ENCODE measurements at places on chromosomes 2 and 18.

DNA sequence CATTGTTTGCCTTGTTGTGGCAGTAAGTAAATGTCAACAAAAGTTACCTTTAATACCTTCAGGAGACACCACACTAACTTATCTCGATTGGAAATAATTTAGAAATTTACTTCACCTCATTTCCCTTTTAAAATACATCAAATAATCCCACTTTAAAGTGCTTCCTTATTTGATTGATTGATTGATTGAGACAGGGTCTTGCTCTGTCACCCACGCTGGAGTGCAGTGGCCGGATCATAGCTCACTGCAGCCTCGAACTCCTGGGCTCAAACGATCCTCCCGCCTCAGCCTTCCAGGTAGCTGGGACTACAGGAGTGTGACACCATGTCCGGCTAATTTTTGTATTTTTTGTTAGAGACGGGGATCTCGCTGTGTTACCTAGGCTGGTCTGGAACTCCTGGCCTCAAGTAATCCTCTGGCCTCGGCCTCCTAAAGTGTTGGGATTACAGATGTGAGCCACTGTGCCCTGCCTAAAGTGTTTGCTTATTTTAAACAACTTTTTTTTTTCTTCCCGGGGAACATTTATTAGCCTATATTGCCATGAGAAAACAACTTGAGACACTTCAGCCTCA, 12.0 kb upstream of the PAX3 start:
- no peak for DNase-seq

- DNase-seq = no peak
Observed at GRCh38 chr2:150292807-150293206, 194.7 kb downstream of the RND3 start.

DNA sequence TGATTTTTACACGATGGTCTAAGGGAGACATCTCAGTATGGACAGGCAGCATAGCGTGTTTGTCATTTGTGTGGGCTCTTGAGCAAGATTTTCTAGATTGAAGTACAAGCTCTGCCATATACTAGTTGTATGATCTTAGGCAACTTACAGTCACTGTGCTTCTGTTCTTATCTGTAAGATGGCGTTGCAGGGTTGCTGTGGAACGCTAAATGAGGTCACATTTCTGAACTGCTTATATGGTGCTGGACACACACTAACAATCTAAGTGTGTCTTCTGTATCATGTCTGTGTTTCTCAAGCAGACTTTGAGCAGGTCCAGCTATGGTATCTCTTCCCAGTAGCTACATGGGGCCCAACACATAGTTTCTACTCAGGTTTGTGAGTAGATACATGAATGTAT, 29.2 kb downstream of the PARD3B start:
- no peak for DNase-seq

DNA sequence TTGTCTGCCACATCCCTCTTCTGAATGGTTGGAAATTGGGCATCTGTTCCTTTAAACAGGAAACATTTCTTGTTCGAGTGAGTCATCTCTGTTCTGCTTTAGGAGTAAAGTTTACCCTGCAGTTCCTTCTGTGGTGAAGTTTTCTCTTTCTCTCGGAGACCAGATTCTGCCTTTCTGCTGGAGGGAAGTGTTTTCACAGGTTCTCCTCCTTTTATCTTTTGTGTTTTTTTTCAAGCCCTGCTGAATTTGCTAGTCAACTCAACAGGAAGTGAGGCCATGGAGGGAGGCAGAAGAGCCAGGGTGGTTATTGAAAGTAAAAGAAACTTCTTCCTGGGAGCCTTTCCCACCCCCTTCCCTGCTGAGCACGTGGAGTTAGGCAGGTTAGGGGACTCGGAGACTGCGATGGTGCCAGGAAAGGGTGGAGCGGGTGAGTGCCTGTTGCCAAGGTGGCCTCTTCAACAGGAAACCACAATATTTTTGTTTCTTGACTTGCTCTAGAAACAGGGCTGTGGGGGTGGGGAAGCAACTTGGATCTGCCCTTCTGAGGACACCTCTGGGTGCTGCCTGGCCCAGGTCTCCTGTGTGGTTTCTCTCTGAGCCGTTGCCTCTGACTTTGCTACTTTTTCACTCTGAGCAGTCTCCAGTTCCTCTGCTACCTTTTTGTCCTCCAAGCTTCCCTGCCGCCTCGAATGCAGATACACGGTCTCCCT, 2.2 kb upstream of the CASP8 start:
- DNase-seq = peak; percentile 94

GRCh38 chr2:102366406-102367112, 11.0 kb downstream of the IL18R1 start:
- no peak for DNase-seq

DNA sequence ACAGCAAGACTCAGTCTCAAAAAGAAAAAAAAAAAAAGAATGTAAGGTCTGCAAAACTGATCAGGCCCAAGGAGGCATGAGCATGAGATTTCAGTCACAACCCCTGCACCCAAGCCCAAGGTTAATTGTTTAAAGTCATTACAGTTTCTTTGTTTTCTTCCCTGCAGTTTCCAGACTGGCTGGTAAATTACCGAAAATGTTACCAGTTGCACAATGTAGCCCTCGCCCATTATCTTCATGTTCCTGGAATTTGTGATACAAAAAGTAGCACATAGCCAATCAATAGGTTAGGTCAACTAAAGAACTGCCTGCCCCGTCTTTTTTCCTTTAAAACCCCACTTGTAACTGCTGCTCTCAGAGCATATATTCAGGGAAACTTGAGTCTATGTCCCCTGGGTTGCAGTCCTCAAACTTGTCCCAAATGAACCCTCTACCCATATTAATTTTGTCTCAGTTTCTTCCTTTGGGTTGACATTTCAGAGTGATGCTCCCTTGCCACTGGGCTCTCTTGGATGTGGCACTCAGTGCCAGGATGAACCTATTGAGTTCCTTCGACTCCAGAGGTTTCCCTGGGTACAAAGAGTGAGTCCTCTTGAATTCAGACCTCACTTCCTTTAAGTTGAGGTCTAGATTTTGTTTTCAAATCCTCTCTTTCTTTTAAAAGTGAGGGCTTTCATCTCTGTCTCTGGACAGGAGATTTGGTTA, 216.2 kb upstream of the HS6ST1 start:
- DNase-seq = no peak

DNA sequence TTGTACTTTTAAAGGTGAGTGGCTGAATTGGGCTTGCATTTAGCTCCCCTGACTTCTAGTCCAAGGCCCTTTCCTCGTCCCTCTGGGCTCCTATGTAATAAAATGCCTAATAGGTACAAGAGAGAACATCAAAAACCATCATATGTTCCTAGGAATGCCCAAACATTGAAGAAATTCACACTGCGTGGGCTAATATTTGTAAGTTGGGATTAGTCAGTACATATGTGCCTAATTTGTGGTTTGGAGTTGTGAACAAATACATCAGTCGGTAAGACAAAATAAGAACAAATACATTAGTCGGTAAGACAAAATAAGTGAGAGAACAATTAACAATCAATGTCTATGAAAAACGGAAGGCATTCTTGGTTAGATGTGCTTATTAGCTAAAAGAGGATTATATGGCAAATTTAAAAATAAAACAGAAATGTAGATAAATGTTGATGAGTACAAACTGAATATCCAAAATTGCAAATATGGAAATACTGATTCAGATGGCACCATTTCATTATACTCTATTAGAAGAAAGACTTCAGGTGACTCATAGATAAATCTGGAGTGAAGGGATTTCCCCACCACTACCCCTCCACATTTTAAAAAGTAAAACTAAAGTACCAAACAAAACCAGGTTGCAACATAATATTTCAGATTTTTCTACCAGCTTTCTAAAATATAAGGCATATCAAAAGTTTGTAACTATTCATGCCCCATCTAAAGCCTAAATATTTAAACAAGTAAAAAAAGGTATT, 325.4 kb downstream of the ZEB2 start:
- no peak for DNase-seq

- no peak for DNase-seq
Observed at GRCh38 chr2:140416577-140416976, 1636.4 kb upstream of the NXPH2 start.

DNA sequence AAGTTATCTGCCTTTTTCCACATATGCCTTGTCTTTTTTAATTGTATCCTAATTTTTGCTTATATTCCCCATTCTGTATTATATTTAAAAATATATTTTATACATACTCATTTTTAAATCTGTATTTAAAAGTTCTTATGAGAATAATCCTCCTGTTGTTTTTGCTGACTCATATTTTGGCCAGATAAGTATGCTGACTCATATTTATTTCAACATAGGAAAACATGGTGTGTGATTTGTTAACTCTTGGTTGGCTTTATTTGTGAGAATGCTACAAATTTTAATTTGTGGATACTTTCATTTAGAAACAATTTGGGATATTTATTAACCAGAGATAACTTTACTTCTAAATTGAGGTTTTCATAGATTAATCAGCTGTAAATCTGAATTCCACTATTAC, 587.7 kb downstream of the CPS1 start:
- no peak for DNase-seq

GRCh38 chr2:33208400-33208799, 261.6 kb downstream of the LTBP1 start:
- DNase-seq = peak; percentile 14

- no peak for DNase-seq
Observed at GRCh38 chr2:181949047-181949446, 36.6 kb upstream of the PPP1R1C start.

DNA sequence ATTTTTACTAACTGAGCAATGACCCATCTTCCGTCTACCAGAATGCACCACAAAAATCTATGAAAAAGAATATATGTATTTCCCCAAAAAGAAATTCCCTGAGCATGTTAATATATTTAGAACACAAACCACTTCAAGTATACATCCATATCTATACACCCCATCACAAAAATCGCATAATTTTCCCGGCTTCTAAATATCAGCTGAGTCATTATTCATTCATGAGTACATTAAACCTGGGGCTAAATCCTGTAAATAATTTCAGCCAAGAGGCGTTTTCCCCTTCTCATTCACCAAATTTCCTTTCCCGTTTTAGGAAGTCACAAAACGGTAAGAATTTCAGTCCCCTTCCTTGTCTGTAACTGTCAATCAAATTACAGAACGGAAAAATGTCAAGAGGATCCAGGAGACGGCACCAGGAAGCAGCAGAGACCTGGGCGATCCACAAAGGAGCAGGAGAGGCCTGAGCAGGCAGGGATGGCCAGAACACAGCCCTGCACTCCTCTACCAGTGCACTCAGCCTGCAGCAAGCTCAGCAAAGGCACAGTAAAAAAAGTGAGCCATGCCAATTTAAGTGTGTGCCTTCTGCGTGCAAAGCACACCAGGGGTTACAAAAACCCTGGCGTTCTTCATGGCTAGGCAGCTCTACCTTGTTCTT, 300.7 kb downstream of the TCF4 start:
- no peak for DNase-seq

GRCh38 chr2:112881217-112881985, 29.6 kb upstream of the IL37 start:
- no peak for DNase-seq

- DNase-seq = no peak
Observed at GRCh38 chr2:176582990-176583481, 313.8 kb downstream of the MTX2 start.

All from effector memory CD8-positive, alpha-beta T cell (primary cell).